ENCODE measurements at places on chromosomes 6 and 20. TPM values are rescaled to one million over a fixed set of nuclear protein-coding genes. Genes with fewer than 3 reads are reported as not detected.

Gene NCOA7
- total RNA-seq = 12.8 TPM

Gene PI3
- not detected for total RNA-seq

Gene SLC17A3
- not detected for total RNA-seq

Gene IL17A
- total RNA-seq = 0.12 TPM

Gene OR2H2
- total RNA-seq = not detected

Gene ZSCAN16
- 4.2 TPM for total RNA-seq

Gene SAMD10
- total RNA-seq = 1.6 TPM

Gene DLK2
- 1.5 TPM for total RNA-seq

Gene ZSCAN23
- total RNA-seq = 8.4 TPM

Gene FAM209B
- not detected for total RNA-seq

Gene GHRH
- total RNA-seq = not detected

Gene GGT7
- total RNA-seq = 3.9 TPM

Gene CST4
- not detected for total RNA-seq

Gene WFDC10B
- 0.88 TPM for total RNA-seq

Gene CST2
- not detected for total RNA-seq

Gene RFX6
- total RNA-seq = not detected

Gene MTFR2
- 17.1 TPM for total RNA-seq

Gene NOTCH4
- 2.6 TPM for total RNA-seq

Gene TXLNB
- total RNA-seq = 1.1 TPM

Gene ZKSCAN4
- total RNA-seq = 5.0 TPM

Gene LINC00237
- not detected for total RNA-seq
